ENCODE measurements at places on chromosomes 3 and 15.

DNA sequence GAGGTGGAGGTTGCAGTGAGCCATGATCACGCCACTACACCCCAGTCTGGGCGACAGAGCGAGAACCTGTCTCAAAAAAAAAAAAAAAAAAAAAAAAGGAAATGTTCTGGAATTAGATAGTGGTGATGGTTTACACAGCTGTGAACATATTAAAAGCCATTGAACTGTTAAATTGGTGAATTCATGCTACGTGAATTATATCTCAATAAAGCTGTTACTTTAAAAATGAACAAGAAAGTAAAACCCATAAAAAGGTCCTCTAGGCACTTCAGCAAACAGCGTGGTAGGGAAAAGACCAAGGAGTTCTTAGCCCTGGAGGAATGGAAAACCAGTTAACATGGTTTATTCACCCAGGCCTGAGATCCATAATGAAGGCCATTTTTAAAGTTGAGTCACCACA, 180.1 kb downstream of the ATG7 start:
- peaks cover 8% of the 10 kb centered on the region for H3K4me1 ChIP-seq
- no peaks in the 10 kb centered on the region for H3K27me3 ChIP-seq

DNA sequence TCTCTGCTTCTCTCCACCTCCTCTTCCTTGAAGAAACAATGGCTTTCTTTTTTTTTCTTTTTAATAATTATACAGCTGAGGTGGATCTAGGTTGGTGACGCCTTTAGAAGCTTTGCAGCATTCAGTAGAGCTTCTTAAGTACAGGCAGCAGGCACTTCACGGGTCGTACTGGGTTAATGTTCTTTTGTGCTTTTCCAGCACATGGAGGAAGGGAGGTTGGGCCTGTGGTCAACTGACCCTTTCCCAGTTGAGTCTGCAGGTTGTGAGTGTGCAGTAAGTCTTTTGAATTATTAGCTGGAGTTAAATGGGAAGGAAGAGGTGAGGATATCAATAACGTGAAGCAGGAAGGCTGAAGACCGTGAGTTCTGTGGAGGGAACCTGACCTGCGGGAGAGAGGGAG, 7.0 kb downstream of the TRAK1 start:
- H3K36me3 ChIP-seq, result no peaks in the 10 kb centered on the region
- no peaks in the 10 kb centered on the region for H3K27me3 ChIP-seq
- no peak for DNase-seq
- peaks cover 26% of the 10 kb centered on the region for H3K4me1 ChIP-seq
- H3K27ac ChIP-seq, result peak overlapping the region; percentile 67
- no peak overlapping the region for H3K4me3 ChIP-seq

GRCh38 chr3:169145540-169146178, 517.9 kb downstream of the MECOM start:
- peaks cover 19% of the 10 kb centered on the region for H3K4me1 ChIP-seq
- H3K36me3 ChIP-seq, result no peaks in the 10 kb centered on the region
- DNase-seq, result no peak
- no peak overlapping the region for H3K27ac ChIP-seq

DNA sequence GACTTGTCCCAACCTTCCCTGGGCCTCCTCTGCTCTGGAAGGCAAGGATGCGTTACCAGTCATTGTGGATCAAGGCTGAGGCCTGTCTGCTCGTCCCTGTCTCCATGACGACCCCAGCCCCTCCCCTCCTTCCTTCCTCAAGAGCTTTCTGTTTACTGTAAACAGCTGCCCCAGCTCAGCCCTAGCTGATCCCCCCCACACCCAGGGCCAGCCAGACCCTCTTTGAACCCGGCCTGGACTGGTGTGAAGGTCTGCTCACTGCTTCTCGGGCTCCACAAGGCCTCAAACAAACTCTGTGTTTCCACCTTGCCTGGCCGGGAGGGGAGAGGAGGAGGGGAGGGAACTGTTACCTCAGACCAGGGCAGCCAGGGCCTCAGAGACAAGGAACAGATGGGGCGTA, 16.9 kb downstream of the VPS18 start:
- H3K4me1 ChIP-seq, result peaks cover 9% of the 10 kb centered on the region
- no peaks in the 10 kb centered on the region for H3K27me3 ChIP-seq
- H3K36me3 ChIP-seq, result no peaks in the 10 kb centered on the region

DNA sequence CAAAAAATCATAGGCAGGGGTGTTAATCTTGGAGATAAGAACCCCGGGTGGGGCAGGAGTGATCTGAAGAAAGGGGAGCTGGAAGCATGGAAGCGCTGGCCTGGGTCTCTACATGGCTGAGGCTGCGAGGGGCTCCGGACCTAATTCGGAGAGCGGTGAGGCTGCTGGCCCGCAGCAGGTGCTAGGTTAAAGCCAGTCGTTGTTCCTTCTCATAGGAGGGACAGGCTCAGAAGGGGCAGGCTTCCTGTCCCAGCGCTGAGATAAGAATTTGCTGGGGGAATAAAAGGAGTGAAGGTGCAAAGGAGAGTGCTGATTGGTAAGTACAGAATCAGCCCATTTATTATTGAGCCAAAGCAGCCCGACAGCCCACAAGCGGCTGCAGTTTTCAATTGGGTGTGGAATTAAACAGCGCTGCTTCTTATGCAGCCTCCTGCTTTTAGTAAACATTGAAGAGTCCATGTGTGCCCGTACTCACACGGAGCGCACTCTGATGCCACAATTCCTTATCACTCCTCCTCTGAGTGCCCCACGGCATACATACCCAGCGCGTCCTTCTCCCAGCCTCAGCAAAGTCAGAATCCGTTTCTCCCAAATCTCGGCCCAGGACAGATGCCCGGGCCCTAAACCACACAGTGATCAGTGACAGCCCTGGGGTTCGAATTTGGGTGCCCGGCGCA, 17.1 kb downstream of the CHST13 start:
- H3K36me3 ChIP-seq, result no peaks in the 10 kb centered on the region
- H3K27me3 ChIP-seq, result peaks cover 11% of the 10 kb centered on the region
- H3K4me1 ChIP-seq, result peaks cover 2% of the 10 kb centered on the region
- H3K4me3 ChIP-seq, result no peak overlapping the region

- peaks cover 32% of the 10 kb centered on the region for H3K27me3 ChIP-seq
- H3K27ac ChIP-seq, result no peak overlapping the region
- no peaks in the 10 kb centered on the region for H3K4me1 ChIP-seq
- H3K4me3 ChIP-seq, result no peak overlapping the region
- peaks cover 2% of the 10 kb centered on the region for H3K36me3 ChIP-seq
- no peak for DNase-seq
Measured at GRCh38 chr3:197362081-197362480, 63.7 kb upstream of the DLG1 start.

DNA sequence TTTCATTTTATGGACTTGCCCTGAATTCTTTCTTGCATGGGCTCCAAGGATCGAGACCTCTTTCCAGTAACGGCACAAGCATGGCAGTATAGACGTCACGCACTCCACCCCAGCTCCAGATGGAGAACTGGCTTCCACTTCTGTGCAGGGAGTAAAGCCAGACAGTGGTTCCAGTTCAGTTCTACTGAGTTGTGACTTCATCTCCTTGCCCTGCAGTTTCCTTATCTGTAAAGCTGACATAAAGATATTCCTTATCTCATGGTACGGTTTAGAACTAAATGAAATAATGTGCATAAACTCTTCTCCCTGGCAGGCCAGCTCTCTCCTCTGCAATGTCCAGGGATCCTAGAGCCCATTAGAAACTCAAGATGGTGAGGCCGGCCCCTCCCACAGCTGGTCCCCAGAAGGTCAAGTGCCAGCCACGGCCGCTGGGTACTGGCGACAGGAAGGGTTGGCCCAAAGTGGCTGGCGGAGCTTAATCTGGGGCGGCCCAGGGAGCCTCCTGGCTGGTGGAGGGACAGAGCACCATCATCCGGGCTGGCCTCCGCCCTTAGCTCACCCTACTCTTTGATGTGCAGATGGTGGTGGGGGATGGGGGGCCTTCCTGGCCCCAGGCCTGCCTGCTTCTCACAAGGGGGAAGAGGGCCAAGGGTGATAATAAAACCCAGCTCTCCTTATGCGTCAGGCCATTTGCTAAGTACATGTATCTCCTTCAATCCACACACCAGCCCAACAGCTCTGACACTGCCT, 7.2 kb downstream of the MESP2 start:
- no peaks in the 10 kb centered on the region for H3K36me3 ChIP-seq
- H3K27ac ChIP-seq, result no peak overlapping the region
- H3K4me3 ChIP-seq, result no peak overlapping the region
- H3K4me1 ChIP-seq, result peaks cover 4% of the 10 kb centered on the region
- H3K27me3 ChIP-seq, result peaks cover 38% of the 10 kb centered on the region
- no peak for DNase-seq

DNA sequence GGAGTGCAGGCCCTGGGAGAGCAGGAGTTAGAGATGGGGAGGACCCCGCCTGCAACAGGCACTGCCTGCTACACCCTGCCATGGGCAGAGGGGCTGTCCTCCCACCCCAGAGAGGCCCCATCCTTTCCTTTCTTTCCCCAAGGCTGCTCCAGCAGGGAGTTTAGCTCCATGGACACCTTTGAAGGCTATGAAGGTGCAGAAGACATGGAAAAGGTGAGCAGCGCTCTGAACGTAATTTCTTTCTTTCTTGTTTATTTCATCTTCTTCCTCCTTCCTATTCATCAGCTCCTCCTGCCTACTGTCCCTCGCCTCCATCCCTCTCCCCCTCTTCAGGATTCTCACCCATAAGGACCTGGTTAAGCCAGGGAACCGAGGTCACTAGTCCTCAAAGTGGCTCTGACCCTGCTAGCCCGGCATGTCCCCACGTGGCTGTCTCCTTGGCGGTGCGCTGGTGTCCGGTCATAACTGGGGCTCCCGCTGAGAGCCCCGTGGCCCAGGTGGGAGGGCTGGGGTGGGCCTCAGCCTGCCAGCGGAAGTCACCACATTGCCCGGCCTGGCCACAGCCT, 16.0 kb upstream of the ADIPOQ start:
- no peaks in the 10 kb centered on the region for H3K36me3 ChIP-seq
- H3K4me1 ChIP-seq, result peaks cover 18% of the 10 kb centered on the region
- no peak for DNase-seq
- H3K27ac ChIP-seq, result peak overlapping the region; percentile 43

DNA sequence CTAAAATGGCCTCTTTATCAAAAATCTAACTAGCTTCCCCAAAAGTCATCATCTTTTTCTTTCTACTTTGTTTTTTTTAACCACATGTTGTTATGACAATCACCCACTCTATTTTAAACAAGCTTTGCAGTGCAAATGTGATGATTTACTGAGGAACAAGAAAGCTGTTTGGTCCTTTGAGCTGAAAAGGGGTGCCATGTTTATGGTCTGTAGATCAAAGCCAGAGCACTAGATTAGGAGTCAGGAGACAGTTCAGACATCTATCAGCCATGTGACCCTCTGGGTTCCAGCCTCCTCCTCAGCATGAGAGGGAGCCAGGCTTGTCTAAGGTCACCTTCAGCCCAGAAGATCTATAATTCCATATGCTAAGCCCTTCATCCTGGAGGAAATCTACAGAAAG, 65.9 kb downstream of the RPL22L1 start:
- DNase-seq, result no peak
- H3K36me3 ChIP-seq, result peaks cover 9% of the 10 kb centered on the region
- H3K4me1 ChIP-seq, result peaks cover 4% of the 10 kb centered on the region
- no peak overlapping the region for H3K27ac ChIP-seq

GRCh38 chr3:181316482-181316881, 326.9 kb upstream of the DNAJC19 start:
- no peak overlapping the region for H3K4me3 ChIP-seq
- DNase-seq, result no peak
- H3K27ac ChIP-seq, result no peak overlapping the region
- no peaks in the 10 kb centered on the region for H3K27me3 ChIP-seq

- no peak for DNase-seq
- H3K4me3 ChIP-seq, result no peak overlapping the region
- no peaks in the 10 kb centered on the region for H3K4me1 ChIP-seq
- H3K27ac ChIP-seq, result no peak overlapping the region
Measured at GRCh38 chr3:148759430-148759829, 61.7 kb downstream of the AGTR1 start.

- no peaks in the 10 kb centered on the region for H3K36me3 ChIP-seq
- peaks cover 5% of the 10 kb centered on the region for H3K27me3 ChIP-seq
- no peak overlapping the region for H3K27ac ChIP-seq
- H3K4me1 ChIP-seq, result no peaks in the 10 kb centered on the region
- H3K4me3 ChIP-seq, result no peak overlapping the region
Measured at GRCh38 chr3:110932567-110932966, 139.0 kb upstream of the NECTIN3 start.

DNA sequence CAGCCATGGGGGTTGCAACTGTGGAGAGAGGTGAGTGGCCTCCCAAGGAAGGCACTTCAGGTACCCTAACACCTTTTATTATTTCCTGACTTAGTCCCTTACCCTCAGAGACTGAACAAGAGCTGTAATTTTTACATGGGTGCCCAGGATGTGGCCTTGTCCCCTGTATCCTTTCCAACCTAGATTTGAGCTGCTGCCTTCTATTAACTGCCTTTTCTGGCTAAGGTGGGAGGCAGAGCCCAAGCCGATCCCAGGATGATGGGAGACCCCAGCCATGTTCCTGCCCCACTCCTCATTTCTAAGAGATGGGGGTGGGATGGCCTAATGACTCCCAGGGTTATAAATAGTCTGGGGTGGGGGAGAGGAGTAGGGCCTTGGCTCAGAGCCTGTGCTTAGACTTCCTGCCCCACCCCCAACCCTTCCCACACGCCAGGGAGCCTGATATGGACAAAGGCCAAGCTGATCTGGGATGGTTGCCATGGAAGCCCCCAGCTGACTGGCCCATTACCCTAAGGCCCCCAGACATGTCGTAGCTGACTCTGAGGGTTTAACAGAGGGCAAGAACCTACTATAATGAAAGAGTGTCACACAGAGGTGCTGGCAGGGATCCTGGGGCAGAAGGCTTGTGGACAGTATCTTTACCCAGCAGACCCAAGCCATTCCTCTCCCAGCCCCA, 1.9 kb downstream of the KLHDC8B start:
- H3K4me1 ChIP-seq, result peaks cover 7% of the 10 kb centered on the region
- no peak for DNase-seq
- no peak overlapping the region for H3K27ac ChIP-seq
- no peaks in the 10 kb centered on the region for H3K36me3 ChIP-seq
- H3K4me3 ChIP-seq, result no peak overlapping the region

DNA sequence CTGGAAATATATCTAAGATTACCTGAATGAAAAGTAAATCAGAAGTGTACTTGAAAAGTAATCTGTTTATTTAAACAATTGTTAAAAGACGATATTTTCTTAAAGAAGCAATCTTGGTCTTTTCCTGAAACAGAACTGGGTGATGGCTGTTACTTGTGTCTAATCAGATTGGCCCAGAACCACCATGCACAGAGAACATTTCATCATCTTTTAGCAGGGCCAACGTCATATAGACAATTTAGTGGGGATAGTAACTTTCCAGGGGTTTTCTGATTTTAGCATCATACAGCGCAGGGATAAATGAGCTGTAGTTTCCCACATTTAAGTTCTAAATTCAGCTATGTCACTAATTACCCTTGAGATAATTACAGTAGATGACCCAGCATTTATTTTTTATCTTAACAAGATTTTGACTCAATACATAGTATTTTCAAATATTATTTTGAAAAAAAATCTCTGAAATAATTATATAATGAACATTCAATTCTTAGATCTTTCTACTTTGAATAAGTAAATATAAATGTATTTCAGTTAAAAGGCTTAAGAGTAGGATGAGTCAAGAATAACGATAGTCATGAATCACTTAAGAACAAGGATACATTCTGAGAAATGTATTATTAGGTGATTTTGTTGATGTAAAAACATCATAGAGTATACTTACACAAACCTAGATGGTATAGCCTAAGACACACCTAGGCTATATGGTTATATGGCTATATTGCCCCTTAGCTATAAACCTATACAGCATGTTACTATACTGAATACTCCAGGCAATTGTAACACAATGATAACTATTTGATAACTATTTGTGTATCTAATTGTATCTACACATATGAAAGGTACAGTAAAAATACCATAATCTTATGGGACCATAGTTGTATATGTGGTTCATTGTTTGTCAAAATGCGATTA, 103.8 kb upstream of the MME start:
- no peak overlapping the region for H3K4me3 ChIP-seq
- H3K27me3 ChIP-seq, result no peaks in the 10 kb centered on the region
- no peak for DNase-seq
- H3K27ac ChIP-seq, result no peak overlapping the region
- H3K36me3 ChIP-seq, result no peaks in the 10 kb centered on the region

Measured in T-helper 17 cell (primary cell).